ENCODE measurements at places on chromosomes 2 and 18. TPM values are rescaled to one million over a fixed set of nuclear protein-coding genes. Genes with fewer than 3 reads are reported as not detected.

- no peak for DNase-seq
These were observed 99.7 kb downstream of the SLC8A1 start for GRCh38 chr2:40352041-40352702.

- peak; percentile 72 for DNase-seq
These were observed 301.1 kb downstream of the ERBB4 start for GRCh38 chr2:212237350-212238095.

DNA sequence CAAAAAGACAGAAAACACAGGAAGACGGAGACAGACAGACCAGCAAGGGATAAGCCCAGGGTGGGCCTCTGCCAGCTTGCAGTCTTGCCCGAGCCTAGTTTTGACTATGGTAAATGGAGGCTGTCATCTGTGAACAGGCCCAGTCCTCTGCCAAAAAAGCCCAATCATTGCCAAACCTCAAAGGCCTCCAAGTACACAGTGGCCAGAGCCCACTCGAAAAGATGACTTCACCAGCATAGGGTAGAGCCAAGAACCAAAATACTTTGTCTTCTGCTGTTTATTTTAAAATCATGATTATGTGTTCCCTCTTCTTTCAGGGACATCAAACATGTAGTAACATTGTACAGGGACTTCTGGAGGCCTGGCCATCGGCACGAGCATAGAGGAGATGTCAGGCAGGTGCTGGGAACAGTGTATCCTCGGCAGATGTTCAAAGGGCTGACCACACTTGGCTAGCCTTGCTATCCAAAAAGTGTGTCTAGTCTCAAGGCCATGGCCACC, 66.0 kb downstream of the TTC32 start:
- no peak for DNase-seq

DNA sequence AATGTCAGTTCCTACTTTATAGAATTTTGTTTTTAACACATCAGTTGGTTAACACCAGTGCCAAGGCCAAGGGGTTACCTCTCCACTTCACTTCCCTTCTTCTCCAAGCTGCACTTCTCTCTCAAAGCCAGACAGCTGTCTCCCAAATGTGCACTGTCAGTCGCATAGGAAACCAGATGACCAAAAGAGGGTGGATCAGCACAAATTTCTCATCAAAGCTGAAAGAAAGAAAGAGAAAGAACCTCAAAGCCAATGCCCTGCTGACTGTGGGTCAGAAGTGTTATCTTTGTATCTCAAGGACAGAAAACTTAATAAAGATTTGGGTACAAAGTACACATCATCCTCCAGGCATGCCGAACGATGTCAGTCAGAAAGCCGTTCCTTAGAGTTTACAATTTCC, 32.2 kb downstream of the SPATS2L start:
- DNase-seq = no peak

GRCh38 chr18:2978661-2979106, 34.3 kb downstream of the LPIN2 start:
- no peak for DNase-seq

DNA sequence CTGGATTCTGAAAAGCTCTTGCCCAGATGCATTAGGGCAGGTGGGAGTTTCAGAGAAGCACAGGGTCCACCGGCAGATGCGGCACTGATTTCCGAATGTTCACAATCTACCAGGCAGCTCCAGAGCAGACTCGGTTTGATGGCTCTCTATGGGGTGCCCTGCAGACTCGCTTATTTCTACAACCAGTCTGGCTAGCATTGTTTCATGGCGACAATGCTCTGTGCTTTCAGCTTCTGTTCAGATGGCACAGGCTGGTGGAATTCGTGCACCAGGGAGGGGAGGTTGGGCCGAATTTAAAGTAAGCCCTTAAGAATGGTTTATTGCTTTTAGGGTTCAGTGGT, 9.9 kb downstream of the MYT1L start:
- DNase-seq = no peak

DNA sequence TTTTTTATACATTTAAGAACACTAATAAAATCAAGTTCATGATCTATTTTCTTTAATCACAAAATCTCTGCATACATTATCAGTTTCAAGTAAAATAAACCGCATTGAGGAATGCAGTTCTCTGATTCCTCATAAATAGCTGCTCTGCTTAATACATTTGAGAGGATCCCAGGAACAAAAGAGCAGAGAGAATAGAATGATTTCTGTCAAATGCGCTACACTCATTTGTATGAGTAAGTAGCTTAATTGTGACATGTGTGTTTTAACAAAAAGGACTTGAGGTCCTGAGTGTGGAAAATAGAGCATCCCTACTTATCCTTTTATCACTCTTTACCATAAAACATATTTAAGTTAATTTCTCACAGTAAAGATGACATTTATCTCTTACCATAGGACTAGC, 134.0 kb downstream of the PID1 start:
- no peak for DNase-seq

DNA sequence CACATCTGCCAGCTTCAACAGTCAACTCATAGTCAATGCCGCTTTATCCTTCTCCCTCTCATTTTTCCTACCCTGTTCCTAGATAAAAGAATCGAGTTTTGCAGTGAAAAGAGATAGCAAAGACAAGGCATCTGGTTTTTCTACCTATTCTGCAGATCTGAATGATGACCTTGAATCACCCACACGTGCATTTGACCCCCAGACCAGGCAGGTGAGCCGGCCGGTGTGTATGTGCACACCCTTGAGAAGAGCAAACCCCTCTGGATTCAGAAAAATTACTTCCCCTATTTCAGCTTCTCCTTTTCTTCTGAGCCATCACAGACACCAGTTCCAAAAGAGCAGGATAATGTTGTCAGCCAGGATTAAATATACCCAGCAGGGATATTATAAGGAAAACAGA, 115.6 kb upstream of the ST6GAL2 start:
- no peak for DNase-seq

DNA sequence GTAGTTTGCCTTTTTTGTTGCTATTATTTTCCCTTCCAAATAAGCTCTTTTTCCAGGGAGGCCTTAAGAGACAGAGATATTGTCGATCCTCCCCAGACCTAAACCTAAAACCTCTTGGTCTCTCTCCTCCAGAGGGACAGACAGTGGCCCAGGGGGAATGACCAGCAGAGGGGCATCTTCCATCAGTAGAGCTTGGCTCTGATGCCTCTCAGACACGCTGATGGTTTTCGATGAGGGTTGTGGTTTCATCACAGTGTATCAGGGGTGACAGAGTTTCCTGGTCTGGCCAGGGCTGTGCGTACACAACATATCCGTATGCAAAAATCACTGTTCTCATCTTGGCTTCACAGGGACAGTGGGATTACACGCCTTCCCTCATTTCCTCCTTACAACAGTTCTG, 68.6 kb downstream of the GATA6 start:
- DNase-seq = peak; percentile 3

DNA sequence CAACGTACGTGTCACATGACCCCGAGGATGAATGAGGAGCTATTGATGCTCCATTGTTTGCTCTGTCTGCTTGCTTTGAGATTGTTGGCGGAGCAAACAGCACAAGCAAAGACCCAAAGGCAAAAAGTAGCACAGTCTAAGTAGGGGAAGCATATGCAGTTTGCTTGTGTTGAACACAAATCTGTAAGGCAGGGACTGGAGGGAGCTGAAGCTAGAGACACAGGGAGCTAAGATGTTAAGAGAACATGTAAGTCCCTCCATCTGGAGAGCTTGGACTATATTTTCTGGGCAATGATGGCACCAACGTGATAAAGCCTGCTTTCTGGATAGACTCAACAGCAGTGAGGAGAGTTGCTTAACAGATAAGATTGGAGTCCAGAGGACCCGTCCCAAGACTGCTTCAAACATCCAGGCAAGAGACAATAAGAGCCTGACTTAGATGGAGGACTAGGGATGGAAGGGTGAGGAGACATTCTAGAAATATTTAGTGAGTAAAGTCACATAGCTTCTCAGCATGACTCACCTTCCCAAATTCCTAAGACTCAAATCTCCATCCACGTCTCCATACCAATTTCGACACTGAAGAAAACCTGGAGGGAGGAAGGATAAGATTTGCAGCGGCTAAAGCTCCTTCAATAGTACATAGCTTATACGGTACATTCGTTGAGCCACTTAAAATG, 88.1 kb upstream of the KLF7 start:
- no peak for DNase-seq

DNA sequence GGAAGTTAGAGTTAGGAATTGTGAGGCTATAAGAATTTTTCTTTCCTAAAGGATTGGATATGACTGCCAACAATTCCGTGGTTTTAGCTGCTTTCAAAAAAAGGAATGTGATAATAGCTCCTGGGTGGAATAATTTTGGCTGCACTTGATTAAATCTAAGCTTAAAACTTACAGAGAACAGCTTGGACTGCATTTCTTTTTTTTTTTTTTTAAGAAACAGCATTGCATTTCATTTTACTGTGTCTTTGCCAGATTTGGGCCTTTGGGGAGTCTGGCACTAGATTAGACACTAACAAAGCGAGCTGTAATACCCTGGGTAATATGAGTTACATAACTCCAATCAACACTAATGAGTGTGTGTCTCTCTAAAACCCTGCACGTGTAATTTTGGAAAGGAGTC, 37.8 kb upstream of the ZNF397 start:
- DNase-seq = no peak

- no peak for DNase-seq
These were observed 242.4 kb downstream of the KLHL29 start for GRCh38 chr2:23627236-23628009.

GRCh38 chr2:144959416-144959815, 439.5 kb upstream of the ZEB2 start:
- no peak for DNase-seq

DNA sequence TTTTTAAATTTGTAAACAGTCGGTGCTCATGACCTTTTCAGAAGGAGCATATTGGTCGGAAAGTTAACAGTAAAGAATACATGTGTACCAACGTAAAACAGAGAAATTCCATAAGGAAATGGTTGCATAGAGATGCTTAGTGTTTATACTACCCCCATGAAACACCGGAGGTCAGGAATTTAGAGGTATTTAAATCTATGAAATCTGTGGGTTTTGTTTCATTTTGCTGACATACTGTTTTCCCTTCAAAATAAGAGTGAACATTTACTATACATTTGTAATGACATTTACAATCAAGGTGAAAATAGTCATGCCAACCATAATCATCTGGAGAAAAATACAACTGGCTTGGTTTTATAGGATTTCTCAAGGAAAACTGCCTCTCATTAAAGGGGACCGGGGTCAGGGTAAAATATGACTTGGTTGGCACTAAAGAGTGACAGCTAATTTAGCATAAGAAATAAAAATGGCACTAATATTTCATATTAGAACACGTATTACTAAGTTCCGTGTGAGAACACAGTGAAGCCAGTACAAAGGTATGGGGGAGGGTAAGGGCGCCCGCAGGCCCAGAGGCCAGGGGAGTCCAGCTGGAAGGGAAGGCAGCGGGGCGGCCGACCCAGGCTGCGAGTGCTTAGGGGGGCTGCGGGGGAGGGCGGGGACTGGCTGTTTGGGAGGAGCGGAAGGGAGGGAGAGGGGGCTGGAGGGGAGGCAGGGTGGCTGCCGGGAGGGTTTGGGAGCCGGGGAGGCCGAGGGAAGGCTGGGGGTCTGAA, 1.1 kb upstream of the RNU4ATAC start:
- peak; percentile 88 for DNase-seq

GRCh38 chr2:78992451-78992806, 33.1 kb upstream of the REG3G start:
- DNase-seq = peak; percentile 80

GRCh38 chr2:44553456-44553855, 191.7 kb downstream of the CAMKMT start:
- no peak for DNase-seq

GRCh38 chr2:172931918-172932520, 143.6 kb upstream of the MAP3K20 start:
- DNase-seq = peak; percentile 86

DNA sequence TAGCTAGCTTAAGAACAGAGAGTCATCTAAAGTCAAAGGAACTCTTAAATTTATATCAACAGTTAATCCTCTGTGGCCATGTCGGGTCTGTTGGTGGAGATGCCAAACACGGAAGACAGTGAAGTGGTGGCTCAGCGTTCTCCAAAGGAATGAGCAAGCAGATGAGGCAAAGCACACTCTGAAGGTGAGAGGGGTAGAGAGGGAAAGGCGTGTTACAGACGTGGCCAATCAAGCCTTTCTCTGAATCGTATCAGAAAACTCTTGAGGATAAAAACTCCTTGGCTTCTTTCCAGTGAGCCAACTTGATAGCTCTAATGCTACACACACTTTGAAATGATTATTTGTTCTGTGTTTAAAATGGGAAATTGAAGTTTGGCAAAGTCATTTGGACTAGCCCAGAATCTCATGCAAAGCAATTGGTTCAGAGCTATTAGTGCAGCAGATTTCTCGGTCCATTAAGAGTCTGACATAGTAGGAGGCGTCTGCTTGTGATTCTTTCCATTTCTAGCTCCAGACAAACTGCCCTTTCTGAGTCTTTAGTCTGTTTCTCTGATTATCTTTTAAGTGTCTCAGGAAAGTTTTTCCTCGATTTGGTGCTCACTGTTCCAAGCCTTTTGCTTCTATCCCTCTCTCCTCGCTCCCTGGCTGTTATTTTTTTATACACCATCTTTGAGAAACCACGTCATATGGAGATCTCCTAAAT, 57.5 kb upstream of the CPO start:
- no peak for DNase-seq

Gene ZBTB7C
- total RNA-seq = 0.14 TPM

Gene CFAP65
- 0.23 TPM for total RNA-seq

Gene MYOM1
- total RNA-seq = 0.38 TPM

Gene IGFBP2
- 309 TPM for total RNA-seq

Gene RPIA
- total RNA-seq = 15.2 TPM

Data from GM23338 (cell line).